Activated T-helper 1 cell treated with anti-CD3 and anti-CD28 coated beads, Interleukin-2, amount 50 U/mL, for 16 hours (primary cell): ENCODE measurements at places on chromosomes 5 and 9.

- DNase-seq = no peak
These were observed 266.2 kb downstream of the TRIM32 start for GRCh38 chr9:116953271-116953670.

GRCh38 chr5:25862276-25862675 is 1176.1 kb downstream of the CDH9 start:
- no peak for DNase-seq

DNA sequence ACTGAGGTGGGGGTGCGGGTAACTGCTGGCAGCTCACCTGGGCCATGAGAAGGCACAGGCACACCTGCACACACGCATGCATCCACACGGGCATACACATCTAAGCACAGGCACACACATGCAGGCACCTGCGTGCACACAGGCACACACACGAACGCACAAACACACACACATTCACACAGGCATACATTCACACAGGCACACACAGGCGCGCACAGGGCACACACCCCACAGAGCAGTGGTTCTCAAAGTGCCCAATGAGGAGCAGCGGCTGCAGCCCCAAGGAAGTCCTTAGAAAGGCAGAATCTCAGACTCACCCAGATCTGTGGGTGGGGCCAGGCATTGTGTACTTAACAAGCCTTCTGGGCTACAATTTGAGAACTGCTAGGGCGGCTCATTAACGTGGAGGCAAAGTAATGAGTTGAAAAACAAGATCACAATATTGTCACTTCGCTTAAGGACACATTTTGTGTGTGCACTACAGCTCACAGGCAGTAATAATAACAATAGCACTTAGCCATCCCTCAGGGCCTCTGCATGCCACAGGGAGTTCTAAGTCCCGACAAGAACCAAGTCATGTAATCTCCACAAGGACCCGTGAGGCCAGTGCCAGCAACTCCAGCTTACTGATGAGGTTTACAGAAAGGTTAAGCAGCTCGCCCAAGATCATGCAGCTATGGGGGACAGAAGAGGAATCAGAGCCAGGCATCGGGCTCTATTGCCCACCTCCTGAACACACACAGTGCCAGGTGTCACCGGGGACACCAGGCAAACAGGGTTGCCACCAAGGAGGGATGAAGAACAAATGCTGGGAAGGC is 91.6 kb downstream of the ROR2 start:
- DNase-seq = no peak

DNA sequence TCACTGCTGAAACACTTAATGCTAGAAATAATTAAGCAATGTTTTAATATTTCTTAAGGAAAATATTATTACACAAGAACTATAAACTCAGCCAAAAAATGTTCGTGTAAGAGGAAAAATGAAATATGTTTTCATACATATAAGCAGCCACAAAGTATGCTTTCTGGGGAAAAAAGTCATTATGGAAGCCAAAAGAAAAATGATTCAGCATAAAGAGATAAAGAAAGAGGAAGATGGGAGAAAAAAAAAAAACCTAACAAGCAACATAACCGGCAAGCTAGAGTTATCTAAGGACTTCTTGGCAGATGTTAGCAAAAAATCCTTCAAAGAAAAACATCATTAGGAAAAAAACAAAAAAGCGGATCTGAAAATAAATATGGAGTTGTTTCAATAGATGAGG is 179.1 kb downstream of the MUSK start:
- DNase-seq = no peak

- DNase-seq = no peak
These were observed 55.6 kb downstream of the ARHGEF37 start for GRCh38 chr5:149636861-149637246.

DNA sequence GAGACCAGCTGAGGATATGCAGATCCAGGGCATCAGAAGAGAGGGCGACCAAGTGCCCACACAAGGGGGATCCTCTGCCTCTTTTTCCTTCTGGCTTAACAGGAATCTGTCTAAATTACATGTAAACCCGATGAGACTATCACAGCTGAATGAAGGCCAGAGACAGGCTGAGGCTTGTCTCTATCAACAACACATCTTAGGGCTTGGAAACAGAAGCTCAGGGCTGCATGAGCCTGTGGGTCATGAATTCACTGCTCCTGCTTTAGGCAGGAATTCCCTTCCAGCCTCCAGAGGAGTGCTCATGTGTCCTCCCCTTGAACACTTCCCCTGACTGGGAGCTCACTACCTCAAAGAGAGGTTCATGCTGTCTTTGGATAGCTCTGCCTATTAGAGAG is 106.1 kb upstream of the PHYKPL start:
- no peak for DNase-seq
